Activated T-helper 1 cell treated with Interleukin-2 at 50 U/mL for 16 hours (primary cell): ENCODE measurements at places on chromosomes 1 and 21.

DNA sequence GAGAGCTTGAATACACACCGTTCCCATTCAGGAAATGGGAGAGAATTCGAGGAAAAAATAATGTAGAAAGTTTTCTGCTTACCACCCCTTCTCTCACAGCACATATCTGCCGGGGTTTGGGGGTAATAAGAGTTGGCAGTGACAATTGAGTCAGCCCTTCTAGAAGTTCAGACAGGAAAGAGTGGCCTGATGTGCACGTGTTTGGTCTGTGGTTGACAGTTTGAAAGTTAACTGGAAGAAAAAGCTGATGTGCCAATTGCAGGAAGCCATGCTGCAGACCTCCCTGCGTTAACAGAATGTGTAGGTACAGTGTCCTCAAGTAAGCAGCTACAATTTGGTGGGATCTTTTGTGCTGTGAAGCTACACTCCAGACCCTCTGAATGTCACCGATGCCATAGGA lies 50.9 kb downstream of the DHX9 start:
- DNase-seq: no peak

- DNase-seq: no peak
These were observed 234.4 kb downstream of the KCNT2 start for GRCh38 chr1:196373798-196374197.

DNA sequence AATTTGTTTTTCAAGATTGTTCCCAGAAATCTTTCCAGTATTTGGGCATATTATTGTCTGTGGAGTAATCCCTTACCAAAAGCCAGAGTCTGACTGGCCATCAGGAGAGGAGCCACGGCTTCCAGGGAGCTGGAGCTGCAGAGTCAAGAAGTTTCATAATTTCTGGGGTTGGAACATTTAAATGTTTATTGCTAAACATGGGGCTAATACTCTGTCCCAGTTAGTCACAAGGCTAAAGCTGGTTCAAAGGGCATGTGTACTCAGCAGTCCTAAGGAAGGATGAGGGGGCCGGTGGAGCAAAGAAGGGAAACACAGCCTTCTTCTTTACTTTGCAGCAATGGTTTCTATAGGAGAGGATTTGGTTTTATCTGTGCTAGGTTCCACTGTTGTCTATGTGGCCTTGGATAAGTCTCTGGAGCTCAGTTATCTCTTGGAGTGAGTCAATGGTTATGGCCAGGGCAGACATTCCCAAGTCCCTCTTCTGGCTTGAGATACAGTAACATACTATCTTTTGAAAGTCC lies 9.5 kb downstream of the DENND2D start:
- no peak for DNase-seq

DNA sequence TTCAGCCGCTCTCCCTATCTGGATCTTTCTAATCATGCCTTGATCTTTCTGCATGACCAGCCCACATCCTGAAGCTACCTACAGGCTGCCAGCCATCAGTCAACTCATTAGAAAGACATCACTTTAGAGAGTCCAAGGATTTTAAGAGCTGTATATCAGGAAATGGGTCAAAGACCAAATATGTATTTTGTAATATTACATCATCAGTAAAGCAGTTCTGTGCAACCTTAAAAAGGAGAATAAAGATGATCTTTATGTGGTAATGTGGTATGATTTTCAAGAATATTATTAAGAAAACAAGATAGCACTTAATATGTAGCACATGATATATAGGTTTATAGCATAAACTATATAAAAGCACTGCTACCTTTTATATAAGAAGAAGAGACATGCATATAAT lies 47.6 kb downstream of the SLC30A7 start:
- no peak for DNase-seq

GRCh38 chr1:72111662-72112061 lies 170.7 kb downstream of the NEGR1 start:
- no peak for DNase-seq

- no peak for DNase-seq
These were observed 544.2 kb downstream of the RWDD3 start for GRCh38 chr1:95778217-95778616.

DNA sequence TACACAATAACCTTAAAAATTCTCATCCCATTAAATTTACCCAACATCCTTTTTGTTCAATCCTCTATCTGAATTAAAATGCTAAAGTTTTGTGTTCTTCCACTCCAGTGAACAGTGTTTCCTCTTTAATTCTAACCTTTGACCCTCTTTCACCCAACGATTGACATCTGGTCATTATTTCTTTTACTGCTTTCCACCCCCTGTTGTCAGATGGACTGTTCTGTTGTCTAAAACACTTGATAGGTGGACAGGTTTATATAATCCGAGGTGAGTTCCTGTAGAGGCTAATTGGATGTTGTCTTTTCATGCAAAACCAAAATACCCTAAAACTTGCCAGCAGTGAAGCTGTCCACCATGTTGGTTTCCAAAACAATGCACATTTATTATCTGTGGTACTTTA lies 73.4 kb upstream of the SERTAD4 start:
- DNase-seq: no peak

DNA sequence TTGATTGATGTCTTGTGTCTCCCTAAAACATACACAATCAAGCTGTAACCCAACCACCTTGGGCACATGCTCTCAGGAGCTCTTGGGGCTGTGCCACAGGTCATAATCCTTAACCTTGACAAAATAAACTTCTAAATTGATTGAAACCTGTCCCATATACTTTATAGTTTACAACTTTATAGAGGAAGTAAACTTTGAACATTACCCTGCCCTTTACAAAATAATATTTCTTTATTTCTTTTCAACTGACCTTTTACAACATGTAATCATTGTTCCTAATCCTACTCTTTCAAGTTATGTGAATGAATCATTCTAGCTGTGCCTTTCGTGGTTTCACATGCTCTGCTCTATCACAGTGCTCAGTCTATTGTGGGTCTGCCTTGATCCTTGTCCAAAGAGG lies 118.3 kb upstream of the ATP1A1 start:
- no peak for DNase-seq

DNA sequence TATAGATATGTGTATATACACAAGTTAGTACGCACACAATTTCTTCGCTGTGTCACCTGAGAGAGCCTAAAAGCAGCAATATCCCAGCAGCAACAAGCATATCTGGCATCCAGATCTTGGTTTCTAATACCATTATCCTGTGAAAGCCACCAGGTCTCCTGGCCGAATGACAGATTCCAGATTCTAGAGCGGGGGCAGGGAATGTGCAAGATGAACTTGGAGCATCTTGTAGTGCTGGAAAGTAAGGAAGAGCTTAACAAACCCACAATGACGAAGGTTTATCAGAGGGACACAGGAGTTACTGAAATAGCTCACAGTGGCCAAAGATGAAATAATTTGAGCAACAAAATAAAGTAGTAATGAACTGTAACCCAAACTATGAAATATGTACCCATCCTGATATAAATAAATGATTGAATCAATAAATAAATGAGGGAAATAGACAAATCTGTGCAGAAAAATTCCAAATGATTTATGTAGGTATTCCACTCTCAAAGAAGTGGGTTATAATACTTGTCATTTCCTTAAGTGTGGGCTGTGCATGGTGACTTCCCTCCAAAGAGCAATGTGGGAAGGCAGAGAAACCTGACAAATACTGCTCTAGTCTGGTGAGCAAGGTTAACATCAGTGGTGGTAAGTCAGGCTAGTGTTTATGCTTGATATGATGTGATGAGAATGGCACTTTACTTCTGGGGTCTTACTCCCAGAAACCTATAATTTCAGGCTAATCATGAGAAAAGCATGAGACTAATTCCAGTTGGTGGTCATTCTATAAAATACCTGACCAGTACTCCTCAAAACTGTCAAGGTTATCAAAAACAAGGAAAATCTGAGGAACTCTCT lies 67.9 kb downstream of the LRRC8D start:
- DNase-seq: no peak

DNA sequence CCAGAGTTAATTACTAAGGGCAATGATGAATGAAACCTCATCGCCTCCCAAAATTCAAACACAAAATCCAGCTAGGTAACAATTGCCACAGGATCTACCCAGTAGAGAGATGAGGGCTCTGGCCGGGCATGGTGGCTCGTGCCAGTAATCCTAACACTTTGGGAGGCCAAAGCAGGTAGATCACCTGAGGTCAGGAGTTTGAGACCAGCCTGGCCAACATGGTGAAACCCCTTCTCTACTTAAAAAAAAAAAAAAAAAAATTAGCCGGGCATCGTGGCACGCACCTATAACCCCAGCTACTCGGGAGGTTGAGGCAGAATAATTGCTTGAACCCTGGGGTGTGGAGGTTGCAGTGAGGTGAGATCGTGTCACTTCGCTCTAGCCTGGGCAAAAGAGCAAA lies 15.8 kb downstream of the CD2 start:
- DNase-seq: no peak

DNA sequence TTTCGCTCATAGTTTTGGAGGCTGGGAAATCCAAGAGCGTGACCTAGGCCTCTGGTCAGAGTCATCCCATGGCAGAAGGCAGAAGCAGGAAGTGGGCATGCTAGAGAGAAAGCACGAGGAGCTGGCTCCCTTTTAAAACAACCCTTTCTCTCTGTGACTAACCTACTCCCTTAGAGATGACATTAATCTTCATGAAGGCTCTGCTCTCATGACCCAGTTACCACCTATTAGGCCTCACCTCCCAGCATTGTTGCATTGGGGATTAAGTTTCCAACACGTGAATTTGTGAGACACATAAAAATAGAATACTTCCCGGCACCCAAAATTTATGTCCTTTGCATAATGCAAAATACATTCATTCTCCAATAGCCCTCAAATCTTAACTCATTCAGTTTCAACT lies 223.1 kb upstream of the ST6GALNAC5 start:
- no peak for DNase-seq

GRCh38 chr1:203648276-203648675 lies 21.6 kb downstream of the ATP2B4 start:
- DNase-seq: no peak

- no peak for DNase-seq
These were observed 4.2 kb downstream of the TTC39A start for GRCh38 chr1:51325878-51326755.

DNA sequence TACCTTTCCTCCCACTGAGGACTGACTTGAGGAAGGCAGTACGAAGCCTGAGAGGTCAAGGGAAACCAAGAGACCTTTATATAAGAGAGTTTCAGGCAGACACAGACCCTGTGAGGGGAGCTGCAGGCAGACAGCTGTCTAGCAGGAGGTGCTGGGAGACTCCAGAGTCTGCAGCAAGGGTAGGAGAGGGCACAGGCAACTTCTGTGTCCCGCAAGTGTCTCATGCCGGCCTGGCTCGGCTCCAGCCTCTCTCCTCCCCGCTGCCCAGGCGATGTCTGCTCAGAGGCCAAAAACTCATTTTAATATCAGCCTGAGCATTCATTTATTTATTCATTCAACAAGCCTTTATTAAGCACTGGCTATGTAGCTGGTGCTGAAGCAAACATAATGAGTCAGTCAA lies 83.0 kb downstream of the KIRREL1 start:
- no peak for DNase-seq

DNA sequence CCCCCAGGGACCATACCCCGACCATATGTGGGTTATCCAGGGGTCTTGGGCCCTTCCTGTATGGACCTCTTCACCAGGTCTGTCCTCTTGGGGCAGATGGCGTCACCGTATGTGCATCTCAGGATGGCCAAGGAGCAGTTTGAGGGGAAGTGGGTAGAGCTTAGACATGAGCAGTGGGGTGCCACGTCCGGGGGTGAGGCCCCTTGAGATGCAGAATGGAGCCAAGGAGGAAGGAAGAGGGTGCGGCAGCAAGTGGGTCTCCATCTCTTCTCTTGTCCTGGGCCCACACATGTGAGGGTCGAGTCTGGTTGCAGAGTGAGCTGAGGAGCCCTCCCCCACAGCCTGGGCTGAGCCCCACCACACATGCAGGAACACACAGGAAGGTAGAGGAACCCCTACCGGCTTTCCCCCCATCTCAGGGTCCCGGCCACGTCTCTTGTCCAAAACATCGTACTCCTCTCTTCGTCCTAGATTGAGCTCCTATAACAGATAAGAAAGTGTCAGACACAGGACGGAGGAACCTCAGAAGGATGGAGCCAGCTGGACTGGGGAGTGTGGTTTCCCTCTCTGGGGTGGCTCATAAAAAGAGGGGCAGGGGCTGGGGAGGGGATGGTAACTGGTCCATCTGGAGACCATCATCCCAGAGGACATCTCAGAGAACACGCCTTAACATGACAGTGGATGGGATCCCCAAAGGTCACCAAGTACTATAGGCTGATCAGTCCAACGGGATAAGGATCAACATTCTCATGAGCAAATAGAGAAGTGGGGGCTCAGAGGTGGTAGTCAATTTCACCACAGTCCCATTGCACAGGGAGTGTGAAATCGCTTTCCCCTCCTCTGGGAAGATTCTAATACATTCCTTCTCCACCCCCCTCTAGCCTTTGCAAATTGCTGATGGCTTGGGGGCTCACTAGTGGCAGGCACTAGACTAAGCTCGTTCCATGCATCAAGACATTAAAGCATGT lies 79.9 kb downstream of the CD247 start:
- no peak for DNase-seq

DNA sequence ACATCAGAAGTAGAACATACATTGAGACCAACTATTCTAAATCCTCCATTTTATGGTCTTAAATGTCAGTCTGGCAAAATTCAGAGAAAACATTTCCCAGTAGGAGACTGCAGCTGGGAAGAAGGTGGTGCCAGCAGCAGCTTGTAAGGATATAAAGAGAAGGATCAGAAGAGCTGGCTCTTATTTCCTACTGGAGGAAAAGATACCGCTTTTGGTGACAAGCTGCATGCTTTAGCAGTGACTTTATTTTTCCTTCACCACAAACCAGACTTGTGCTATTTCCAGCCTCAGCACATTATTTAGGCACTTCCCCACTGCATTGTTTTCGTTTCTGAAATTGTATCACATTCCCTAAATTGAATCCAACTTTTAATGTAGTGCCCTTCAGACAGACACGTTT lies 28.4 kb downstream of the RNF11 start:
- no peak for DNase-seq

DNA sequence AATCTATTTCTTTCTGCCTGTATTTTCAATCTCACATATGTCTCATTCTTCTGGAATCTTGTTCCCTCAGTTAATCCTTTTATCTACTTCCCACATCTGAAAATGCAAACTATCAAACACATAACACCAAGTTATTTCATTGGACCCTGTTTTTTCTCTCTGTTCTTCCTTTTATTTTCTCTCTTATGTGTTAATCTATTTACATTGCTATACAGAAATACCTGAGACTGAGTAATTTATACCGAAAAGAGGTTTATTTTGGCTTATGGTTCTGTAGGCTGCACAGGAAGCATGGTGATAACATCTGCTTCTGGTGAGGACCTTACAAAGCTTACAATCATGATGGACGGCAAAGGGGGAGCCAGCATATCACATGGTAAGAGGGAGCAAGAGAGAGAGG lies 247.6 kb downstream of the TGFB2 start:
- DNase-seq: no peak

GRCh38 chr1:224736619-224737352 lies 120.7 kb downstream of the CNIH3 start:
- DNase-seq: no peak
